Activated CD4-positive, alpha-beta T cell treated with anti-CD3 and anti-CD28 coated beads, Interleukin-10, Interleukin-2, amounts not matched to agents 100 ng/mL and 50 ng/mL, durations not matched to agents 16 hours and 8 hours (primary cell): ENCODE measurements at places on chromosomes 12 and 14.

DNA sequence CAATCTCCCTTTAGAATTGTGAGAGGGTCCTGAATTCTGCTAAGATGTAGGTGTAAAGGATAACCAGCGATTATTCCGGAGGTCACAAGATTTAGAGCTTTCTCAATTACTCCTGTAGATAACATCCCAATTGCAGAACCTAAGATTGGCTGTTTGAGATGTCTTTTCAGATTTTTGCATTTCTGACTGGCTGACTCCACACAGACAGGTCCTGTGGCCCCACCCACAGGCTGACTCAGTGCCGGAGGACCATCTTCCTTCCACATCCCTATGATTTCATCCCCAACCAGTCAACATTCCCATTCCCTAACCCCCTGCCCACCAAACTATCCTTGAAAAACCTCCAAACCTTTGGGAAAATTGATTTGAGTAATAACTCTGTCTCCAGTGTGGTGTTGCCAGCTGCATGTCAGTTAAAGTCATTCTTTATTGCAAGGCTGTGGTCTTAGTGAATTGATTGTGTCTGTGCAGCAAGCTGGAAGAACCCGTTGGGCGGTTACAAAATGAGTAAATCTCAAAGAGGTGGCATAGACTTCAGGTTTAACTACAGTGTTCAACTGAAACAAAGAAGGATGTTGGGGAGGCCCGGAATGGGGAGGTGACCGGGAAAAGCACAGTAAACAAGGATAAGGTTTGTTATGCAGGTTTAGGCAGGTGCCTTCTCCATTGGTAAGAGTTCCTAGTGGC is 10.6 kb downstream of the FNTB start:
- peak; percentile 69 for DNase-seq

DNA sequence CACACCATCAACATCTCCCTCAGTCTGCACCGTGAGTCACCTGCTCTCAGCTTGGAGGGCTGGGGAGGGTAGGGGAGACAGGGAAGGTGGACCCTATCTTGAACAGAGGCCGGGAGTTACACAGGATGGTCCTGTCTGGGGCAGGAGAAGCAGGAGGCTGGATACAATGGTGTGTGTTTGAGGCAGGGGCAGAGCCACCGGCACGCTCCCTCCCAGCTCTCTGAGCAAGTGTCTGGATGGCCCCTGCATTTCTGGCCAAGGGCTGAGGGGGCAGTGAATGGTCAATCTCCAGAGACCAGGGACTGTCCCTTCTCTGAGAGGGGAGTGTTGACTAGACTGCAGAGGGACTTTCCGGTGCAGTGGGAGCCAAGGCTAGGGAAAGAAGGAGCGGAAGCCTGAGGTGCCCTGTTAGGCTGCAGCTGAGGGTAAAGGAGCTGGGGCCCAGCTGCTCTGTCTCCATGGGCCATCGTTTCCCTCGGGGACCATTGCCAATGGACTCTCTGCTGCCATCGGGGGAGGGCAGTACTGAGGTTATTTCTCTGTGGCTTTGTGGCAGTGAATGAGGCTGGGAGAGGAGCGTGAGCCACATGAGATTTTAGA is 1.9 kb downstream of the LRP1-AS start:
- DNase-seq: no peak

DNA sequence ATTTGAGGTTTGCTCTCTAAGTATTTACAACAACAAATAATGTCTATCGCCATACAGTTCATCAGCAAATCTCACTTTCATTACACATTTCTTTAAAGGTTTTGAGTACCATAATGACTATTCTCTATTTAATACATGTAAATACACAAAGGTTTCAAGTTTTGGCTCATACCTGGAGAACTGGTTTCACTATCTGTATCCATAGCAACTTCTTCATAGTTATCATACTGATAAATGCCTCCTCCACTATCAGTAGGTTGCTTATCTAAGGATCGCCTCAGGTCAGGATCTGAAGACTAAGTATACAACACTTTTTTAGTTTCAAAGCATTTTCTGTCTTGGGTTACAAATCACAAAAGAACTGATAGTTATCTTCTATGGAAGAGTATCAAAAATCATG is 21.4 kb downstream of the ZFC3H1 start:
- DNase-seq: peak; percentile 56

DNA sequence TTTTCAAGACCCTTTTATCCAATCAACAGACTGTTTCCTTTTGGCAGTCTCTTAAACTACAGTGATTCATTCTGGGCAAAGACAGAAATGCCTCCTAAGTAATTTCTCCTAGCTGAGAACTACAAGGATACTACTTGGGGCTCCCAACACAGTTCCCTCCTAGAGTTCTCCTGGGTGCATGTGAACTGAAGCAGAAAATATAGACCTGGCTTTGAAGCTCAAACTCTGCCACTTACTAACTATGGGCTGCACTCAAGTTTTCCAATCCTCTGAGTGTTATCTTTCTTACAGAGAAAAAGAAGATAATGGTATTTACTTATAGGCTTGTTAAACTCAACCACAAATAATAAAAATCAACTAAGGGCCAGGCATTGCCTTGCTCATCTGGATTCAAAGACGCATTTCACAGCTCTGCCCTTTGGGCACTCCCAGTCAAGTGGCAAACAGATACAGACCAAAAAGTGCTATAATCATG is 97.6 kb downstream of the EFCAB11 start:
- no peak for DNase-seq

DNA sequence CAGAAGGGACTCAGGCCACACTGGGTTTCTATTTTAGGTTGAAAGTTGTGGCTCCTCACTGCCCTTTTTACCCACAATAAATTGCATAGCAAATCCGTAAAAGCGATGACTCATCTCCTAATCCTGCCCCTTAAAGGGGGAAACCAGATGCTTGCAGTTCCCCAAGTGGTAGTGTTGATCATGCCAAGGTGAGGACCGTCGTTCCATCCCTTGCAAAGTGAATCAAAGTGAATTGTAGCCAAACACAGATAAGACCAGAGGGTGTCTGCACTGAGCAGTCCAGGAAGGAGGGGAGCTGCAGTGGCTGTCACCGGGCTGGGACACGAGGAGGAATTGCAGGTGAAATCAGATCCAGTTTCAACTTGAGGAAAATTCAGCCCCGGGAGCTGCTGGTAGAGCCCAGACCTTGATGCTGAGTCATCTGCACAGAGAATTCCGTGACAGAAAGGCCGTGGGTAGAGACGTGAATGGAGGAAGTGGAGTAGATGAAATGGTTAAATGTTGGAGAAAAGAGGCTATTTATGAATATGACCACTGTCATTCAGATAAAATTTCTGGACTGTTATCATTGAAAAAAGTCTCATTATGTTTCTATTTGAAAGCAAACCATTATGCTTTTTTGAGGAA is 44.2 kb upstream of the MMP17 start:
- peak; percentile 23 for DNase-seq

GRCh38 chr14:99029145-99029915 is 242.7 kb downstream of the BCL11B start:
- no peak for DNase-seq

DNA sequence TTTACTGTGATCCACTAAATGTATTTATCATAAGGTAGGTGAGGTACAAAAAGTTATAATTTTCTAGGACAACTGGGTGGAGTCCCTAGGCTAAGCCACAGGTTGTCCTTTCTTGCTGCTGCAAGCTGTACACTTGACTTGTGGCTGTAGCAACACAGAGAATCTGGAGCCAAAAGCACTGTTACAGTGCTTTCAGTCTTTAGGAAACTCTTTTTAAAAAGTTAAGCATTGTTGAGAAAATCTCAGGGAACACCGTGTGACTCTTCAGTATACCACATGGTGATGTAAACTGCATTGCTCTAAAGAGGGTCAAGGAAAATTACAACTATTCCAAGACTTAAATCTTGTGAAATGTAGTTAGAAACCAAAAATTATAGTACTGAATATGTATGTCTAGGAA is 11.4 kb downstream of the SLC15A5 start:
- no peak for DNase-seq

DNA sequence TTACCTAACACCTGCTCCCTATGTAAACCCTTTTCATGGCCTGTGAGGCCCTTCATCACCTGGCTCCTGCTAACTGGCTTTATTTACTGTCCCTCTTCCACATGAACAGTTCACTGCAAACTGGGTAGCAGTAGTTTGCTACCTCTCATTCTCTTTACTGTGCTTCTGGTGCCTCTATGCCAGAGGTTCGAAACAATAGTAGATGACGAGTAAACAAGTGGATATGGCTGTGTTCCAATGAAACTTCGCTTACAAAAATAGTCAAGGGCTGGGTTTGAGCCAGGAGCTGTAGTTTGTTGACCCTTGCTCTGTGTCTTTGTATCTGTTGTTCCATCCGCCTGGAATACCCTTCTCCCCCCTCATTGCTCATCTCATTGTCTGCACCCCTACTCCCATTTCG is 233.6 kb upstream of the RMST start:
- no peak for DNase-seq

- no peak for DNase-seq
Observed at GRCh38 chr12:14611640-14612203, 44.0 kb upstream of the PLBD1 start.

- no peak for DNase-seq
Observed at GRCh38 chr12:93127582-93128331, 198.7 kb upstream of the EEA1 start.

- peak; percentile 82 for DNase-seq
Observed at GRCh38 chr12:98352218-98352811, 163.1 kb upstream of the TMPO start.

GRCh38 chr12:4454315-4454860 is 8.8 kb upstream of the FGF6 start:
- DNase-seq: no peak

- no peak for DNase-seq
Observed at GRCh38 chr12:19323805-19324204, 115.5 kb upstream of the AEBP2 start.

- no peak for DNase-seq
Observed at GRCh38 chr12:39804479-39804878, 184.9 kb upstream of the ABCD2 start.

GRCh38 chr12:116980083-116980482 is 69.3 kb downstream of the FBXW8 start:
- no peak for DNase-seq

DNA sequence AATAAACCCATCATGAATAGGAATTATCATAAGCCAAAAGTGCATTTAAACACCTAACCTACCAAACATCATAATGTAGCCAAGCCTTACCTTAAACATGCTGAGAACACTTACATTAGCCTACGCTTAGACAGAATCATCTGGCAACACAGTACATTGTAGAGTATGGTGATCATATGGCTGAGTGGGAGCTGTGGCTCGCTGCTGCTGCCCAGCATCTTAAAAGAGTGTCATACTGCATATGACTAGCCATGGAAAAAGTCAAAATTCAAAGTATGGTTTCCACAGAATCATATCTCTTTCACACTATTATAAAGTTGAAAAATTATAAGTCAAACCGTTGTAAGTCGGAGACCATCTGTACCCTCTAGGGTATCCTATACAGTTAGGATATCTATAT is 32.0 kb upstream of the PRPF39 start:
- no peak for DNase-seq

DNA sequence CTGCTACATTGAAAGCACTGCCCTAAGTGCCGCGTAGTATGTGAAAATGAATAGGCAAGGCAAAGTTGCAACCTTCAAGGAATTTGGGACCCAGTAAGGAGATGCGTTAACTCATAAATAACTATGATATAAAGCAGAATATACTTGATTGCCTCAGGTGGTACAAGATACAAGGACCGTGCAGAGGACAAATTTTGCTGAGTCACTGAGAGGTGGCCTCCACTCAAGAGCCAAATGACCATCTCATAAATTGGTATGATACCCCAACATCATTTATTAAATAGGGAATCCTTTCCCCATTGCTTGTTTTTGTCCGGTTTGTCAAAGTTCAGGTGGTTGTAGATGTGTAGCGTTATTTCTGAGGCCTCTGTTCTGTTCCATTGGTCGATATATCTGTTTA is 35.7 kb downstream of the IGF1 start:
- no peak for DNase-seq

DNA sequence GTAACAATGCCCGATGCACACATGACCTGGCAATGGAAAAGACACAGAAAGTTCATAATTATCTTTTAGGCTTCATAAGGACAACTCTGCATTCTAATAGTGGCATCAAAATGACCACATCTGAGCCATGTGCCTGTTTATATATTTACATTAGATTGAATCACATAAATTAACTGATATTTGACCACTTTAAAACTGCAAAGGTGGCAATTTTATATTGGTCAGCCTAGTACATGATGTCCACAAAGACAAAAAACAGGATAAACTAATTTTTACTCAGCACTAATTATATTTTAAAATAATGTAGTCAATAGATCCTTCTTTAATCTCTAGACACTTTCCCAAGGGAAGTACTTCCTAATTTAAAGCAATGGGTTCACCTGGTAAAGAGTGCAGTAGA is 12.0 kb upstream of the OVCH1 start:
- no peak for DNase-seq

- DNase-seq: no peak
Observed at GRCh38 chr12:117646520-117646919, 285.1 kb upstream of the NOS1 start.

- no peak for DNase-seq
Observed at GRCh38 chr12:99142651-99143050, 497.6 kb downstream of the APAF1 start.

GRCh38 chr12:65858831-65859230 is 34.5 kb downstream of the HMGA2 start:
- no peak for DNase-seq

- DNase-seq: no peak
Observed at GRCh38 chr14:95157048-95157326, 342 bp downstream of the DICER1 start.

- DNase-seq: no peak
Observed at GRCh38 chr14:70094631-70095030, 94.1 kb downstream of the SLC8A3 start.

DNA sequence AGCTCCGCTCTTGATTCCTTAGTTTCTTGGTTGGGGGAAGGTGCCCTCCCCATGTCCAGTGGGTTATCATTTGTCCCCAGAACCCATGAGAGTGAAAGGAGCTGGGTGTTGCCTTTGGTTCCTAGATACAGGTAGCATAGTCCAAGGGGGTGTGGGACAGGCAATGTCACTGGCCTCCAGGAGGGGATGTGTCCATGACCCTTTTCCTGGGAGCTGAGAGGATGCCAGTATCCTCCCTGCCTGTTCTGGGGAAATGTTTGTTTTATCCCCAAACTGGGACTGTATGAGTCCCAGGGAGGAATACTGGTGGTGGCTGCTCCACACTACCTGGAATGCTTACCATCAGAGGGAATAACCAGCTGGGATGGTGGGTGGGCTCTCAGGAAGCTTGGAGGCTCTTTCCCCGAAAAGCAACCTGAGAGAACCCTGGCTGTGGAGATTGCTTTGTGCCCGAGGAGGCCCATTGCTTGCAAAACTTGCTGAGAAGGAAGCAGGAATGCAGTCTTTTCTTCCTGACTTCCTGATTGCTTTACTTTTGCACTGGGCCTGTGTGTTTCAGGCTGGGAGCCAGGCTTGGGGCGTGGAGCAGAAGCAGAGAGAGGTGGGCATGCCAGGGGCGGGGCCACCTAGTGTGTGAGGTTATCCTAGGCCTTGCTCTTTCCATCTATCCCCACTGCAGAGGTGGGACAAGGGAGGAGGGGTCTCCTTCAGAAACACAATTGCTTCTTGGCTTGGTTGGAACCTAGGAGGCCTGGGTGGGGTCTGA is 715 bp upstream of the SLC10A1 start:
- no peak for DNase-seq

GRCh38 chr12:3820122-3820521 is 53.1 kb downstream of the PARP11 start:
- no peak for DNase-seq
